NCI-H2029 treated with DMSO at 0.1 percent for 48 hours (cell line): ENCODE measurements at places on chromosomes 1 and 21.
A peak's percentile ranks its signal among the peaks of the same experiment; 100 is the strongest.

- DNase-seq, result no peak
These were observed 158.4 kb downstream of the CASZ1 start for GRCh38 chr1:10637834-10638558.

DNA sequence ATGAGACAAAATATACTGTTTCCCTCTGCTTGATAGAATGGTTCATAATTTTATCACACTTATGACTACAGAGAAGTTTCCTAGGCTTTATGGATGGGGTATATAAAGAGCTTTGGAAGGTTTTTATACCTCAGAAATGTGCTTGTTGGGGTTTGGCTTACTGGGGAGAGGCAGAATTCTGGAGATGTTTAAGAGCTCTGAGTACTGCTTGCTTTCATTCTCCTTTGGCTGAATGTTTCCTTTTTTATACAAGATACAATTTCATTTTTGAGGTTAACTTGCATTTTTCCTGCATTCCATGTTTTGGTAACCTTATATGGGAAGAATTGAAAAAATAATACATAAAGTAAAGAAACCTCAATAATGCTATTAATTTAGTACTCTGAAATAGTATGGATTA, 157.7 kb upstream of the COL11A1 start:
- DNase-seq, result no peak

- DNase-seq, result no peak
These were observed 62.1 kb downstream of the PLPPR4 start for GRCh38 chr1:99326215-99326949.

DNA sequence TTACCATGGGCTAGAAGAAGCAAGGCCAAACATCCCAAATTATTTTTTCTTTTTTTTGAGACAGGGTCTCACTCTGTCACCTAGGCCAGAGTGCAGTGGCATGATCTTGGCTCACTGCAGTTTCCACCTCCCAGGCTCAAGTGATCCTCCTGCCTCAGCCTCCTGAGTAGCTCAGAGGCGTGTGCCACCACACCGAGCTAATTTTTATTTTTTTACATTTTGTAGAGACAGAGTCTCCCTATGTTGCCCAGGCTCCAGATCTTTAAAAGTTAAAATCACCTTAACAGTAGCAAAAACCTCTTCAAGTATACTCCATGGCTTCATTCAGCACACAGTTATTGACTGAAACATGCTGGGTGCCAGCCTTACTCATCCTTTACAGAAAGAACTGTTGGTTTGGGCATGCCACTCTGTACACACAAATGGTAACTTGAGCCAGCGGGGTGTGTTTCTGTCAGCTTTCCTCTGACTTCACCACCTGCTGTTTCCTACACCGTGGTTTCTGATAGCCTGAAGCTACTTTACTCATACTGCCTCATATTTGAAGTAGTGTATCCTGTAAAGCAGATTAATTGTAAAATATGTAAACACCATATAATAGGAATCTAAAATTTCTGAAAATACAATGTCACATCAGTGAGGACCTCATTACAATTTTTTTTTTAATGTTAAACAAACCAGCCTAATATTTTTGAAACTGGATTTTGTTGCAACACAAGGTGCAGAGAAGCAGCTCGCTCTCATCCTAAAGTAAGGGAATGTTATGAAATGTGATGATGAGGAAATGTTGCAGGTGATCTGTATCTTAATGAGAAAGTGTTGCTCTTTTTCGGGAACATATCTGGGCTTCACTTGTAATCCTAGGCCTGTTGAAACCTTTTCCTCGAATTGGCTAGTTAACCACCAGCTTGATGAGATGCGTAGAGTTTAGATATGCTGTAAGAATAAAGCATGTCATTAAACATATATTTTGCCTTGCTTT, 113.9 kb downstream of the ATP5PO start:
- DNase-seq, result peak; percentile 96

DNA sequence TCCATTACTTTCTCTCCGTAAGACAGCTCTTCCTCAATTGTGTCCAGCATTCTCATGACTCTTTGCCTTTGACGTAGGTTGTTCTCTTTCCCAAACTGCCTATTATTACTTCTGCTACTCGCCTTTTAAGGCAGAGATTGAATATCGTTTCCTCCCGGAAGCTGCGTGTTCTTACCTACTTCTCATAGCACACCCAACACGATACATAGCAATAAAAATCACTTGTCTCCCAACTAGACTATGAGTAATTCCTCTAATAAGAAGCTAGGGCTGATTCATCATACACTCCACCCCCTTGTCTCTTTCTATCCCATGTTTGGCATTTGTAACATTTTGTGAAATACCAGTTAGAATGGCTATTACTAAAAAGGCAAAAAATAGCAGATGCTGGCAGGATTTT, 55.8 kb upstream of the SGIP1 start:
- DNase-seq, result no peak

- no peak for DNase-seq
These were observed 19.7 kb downstream of the RGS1 start for GRCh38 chr1:192595299-192595698.

DNA sequence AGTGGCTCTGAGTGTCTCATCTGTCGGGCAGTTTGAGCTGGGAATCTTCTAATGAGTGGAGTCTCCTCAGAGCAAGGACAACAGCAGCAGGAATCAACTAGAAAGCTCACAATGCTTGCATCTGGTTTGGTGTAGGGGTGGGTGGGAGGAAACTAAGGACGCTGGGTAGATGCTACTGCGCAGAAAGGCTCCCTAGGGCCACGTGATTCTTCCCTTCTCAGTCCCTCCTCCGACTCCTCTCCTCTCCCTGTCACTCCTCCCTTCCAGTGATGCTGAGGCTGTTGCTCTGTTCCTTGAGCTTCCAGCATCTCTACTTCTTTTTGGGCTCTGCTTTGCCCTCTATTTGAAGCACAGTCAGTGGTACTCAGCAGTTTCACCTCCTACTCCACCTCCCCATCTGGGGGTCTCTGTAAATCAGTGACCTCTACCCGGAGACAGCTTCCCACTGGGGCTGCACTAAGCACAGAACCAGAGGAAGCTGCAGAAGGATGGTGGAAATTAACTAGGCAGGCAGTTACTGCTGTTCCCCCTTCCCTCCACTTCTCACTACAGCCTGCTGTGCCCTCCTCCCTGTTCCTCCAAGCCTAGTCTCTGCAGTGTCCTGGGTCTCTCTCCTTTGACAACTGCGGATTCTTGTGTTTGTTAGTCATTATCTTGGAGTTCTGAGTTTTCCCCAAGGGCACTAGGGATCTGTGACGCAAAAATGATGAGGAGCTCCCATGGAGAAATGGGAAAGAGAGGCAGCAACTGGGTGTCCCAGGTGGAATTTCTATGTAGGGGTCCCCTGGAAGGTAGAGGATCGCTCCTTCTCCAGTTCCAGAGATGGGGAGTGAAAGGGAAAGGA, 5.8 kb downstream of the LINGO4 start:
- no peak for DNase-seq

GRCh38 chr1:92029241-92029922, 403 bp upstream of the EPHX4 start:
- DNase-seq, result no peak

- DNase-seq, result peak; percentile 31
These were observed 33.4 kb downstream of the QSOX1 start for GRCh38 chr1:180188091-180188506.

DNA sequence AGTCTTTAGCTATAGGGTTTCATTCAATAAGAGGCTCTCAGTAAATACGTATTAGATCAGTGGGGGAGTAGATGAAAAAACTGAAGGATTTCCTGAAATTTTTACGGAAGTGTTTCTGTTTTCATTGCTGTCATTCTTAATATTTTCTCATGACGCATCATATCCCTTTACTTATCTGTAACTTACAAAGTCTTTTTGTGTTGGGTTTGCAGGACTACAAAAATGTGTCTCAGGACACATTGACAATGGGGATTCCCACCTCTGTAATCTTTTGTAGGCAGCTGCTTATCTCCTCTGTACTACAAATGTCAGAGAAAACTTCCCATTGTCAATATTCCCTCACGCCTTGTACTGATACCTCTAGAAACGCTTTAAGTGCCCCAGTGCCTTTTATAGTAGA, 35.5 kb downstream of the CRP start:
- DNase-seq, result no peak

DNA sequence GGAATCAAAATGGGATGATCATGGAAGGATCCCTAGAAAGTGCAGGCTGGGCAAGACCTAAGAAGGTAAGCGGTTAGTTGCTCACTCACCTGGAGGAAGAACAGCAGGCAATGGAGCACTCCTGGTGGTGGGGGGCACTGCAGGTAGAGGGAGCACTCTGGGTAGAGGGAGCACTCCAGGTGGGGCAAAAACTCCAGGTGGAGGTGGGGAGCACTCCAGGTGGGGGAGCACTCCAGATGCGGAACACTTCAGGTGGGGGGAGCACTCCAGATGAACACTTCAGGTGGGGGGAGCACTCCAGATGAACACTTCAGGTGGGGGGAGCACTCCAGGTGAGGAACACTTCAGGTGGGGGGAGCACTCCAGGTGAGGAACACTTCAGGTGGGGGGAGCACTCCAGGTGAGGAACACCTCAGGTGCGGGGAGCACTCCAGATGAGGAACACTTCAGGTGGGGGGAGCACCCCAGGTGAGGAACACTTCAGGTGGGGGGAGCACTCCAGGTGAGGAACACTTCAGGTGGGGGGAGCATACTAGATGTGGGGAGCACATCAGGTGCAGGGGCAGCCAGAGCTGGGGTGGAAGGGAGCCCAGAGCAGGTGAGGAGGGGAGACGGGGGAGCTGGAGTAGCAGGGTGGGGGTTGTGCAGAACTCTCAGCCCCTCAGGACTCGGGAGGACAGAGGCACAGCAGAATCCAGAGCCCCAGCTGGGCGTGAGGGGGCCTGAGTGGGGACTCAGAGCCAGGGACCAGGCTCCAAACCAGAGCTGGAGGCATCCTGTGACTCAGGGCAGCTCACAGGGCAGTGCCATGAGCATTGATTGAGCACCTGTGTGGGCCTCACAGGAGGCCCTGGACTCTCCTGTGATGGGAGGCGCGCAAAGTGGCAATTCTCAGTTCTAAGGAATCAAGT, 37.7 kb upstream of the COL6A1 start:
- DNase-seq, result no peak

DNA sequence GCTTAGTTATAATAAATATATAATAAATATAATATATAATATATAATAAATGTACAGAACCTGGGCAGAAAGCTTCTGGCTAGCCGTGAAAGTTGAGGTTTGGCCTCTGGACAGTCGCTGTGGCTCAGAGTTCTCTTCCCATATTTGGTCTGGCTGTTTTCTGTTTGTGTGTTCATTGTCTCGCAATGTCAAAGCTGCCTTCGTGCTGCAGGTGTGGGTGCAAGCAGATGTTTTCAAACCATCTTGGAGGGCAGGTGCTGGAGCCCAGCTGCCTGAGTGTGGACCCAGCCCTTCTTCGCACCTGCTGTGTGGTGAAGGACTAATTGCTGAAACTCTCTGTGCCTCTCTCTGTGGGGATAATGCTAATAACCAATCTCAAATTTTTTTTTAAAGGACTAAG, 3.6 kb upstream of the CSTB start:
- DNase-seq, result no peak

DNA sequence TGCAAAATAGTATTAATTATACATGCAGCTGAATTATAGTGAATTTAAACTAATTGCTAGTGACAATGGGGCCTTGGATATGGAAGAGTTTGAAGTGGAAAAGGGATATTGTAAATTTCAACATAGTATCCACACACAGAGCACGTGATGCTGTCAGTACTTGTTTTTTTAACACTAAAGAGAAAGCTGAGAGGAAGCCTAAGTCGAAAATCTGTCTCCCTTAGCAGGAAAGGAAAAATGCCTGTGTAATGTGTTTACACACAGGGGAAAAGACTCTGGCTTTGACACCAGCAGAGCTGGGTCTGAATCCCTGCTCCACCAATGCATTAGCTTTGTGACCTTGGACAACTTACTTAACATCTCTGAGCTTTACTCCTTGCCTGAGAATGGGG, 42.6 kb downstream of the PCSK9 start:
- no peak for DNase-seq

- DNase-seq, result no peak
These were observed 24.1 kb upstream of the ASPM start for GRCh38 chr1:197170538-197170937.

- DNase-seq, result no peak
These were observed 123.4 kb downstream of the HIVEP3 start for GRCh38 chr1:41795205-41795762.

- DNase-seq, result no peak
These were observed 98.2 kb downstream of the TNFSF18 start for GRCh38 chr1:172952516-172952915.

DNA sequence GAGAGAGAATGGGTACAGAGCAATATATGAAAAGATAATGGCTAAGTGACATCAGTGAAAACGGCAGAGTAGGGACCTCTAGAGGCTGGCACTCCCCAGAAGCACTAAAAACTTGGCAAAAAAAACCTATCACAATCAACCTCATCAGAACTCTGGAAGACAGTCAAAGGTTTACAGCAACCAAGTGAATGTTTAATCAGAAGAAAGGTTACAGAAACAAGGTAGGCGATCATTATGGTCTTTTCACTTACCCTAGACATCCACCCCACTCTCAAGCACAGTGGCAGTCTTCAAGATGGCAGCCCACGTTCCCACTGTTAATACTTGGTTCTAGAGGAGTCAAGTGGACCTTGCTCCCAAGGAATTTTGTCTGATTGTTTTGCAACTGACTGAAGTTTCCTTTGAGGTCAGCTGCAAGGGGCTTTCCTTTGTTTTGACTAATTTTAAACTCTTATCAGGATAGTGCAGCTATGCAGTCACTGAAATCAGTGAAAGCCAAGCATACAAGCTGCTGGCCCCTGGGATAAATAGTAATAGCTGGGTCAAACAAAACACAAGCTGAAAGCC, 7.2 kb downstream of the KIFAP3 start:
- DNase-seq, result no peak

DNA sequence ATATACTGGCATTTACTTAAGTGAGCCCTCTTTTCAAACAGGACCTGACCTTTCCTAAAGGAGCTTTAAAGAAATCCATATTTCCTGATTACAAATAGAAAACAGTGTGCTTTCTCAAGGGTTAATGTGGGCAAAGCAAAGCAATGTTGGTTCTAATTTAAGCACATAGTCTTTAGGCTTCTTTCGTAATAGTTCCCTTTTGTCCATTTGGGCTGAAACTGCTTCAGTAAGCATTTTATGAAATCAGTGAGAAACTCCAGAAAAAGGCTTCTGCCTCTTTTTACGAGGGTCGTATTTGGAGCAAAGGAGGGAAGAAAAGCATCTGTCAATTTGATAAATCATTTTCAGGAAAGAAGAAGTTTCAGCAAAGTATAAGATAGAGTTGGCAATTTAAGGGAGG, 331.2 kb downstream of the KIF26B start:
- no peak for DNase-seq

- DNase-seq, result no peak
These were observed 3.6 kb upstream of the TNFSF4 start for GRCh38 chr1:173210716-173211231.

DNA sequence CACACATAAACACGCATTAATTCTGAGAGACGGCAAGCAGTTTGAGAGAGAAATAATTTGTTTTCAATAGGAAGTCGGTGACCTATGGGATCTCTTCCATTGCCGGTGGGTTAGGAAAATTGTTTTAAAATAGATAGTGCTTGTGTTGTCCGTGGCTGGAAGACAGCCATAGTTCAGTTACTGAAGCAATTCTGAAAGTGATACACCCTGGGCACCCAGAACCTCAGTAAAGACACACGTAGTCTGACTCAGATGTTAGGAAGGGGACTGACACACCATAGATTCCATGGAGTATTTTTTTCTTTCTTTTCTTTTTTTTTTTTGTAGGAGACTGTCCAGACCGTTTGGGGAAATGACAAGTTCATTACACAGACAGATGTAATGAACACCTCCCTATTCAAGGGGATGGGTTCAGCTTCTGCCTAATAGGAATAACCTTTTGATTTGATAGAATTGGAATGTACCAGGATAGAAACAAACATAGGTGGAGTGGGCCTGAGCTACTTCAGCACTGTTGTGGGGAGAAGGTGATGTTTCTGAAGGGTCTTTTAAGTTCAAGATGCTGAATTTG, 1.6 kb downstream of the C1orf21 start:
- DNase-seq, result no peak
